ENCODE measurements at places on chromosomes 4 and X. TPM values are rescaled to one million over a fixed set of nuclear protein-coding genes. Genes with fewer than 3 reads are reported as not detected.

DNA sequence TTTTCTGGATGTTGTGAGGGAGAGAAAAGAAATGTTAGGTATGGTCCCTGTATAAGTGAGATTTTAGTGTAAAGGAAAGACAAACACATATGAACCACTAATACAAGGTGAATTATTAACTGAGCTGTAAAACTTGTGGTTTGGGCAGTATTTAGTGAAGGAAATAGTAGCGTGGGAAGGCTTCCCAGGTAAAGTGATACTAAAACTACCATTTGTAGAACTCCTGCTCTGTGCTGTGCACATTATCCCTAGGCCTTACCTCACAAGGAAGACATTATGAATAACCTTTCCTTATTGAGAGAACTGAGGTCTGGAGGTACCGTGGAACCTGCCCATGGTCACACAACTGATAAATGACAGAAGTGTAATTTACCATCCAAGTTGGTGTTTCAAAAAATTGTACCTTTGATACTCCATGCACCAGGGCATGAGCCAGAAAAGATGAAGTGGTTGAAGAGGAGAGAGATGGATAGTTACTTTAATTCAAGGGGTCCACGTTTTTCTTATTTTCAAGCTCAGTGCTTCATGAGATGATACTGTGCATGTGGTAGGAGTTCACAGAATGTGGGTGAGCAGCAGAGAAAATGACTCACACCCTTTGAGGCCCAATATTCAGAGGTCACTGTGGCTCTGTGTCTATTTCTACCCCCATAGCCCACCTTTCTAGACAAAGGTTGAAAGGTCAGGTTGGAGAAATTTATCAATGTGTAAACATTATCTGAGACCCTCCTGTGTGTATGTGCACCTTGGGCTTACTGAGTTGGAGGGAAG is 2.6 kb upstream of the VSIG4 start:
- DNase-seq, result no peak

DNA sequence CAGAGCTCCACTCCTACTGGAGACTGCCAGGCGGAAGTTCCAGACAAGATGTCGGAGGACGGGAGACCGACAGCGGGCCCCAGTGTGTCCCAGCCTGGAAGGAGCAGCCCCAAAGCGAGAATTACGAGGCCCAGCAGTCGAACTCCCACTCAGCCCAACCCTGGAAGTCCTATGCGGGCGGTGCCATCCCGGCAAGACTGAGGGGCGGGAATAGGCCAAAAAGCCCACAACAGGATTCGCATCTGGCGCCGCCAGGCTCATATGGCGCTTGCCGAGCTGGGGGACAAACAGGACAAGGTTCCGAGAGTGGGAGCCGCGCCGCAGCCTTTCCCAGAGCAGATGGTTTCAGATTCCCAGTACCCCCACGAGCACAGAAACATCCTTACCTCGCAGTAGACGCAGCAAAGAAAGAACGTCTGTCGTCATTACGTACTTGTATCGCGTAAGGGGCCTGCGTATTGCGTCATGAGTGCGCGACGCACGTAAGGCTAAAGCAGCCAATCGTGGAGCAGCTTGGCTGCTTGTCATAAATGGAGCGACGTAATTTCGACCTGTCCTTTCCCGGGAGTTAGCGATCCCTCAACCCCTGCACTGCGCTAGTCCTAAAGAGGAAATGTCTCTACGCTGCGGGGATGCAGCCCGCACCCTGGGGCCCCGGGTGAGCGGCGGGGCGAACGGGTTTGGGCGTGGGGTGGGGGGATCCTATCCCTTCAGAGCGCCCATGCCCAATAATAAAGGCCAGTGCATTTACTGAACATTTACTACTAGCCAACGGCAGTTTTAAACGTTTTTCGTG is at the start of the genes LIAS and RPL9:
TSS of gene LIAS (plus strand) at position 552 of the 796 bp plus-strand sequence. CDS start at position 614, 62 bp downstream.
TSS of gene RPL9 (minus strand) at position 418 of the 796 bp plus-strand sequence. CDS start 483 bp downstream, outside the sequence.
- peak; percentile 99 for DNase-seq

- no peak for DNase-seq
Measured at GRCh38 chr4:99833756-99834155, 17.1 kb downstream of the DAPP1 start.

DNA sequence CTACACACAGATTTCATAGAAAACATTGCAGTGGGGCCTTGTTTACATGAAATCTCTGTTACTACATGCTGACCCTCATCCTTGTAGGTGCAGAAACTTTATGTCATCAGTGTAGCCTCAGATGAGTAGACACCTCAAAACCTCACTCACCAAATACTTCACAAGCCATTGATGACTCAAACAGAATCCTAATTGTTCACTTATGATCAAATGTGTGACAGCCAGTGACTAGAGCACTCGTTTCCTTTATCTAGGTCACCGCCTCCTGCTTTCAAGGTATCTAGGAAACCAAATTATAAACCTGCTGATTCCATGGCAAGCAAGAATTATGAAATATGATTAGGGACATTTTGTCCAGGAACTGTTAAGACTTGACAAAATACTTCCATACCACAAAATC is 255.8 kb upstream of the GPRIN3 start:
- DNase-seq, result no peak

DNA sequence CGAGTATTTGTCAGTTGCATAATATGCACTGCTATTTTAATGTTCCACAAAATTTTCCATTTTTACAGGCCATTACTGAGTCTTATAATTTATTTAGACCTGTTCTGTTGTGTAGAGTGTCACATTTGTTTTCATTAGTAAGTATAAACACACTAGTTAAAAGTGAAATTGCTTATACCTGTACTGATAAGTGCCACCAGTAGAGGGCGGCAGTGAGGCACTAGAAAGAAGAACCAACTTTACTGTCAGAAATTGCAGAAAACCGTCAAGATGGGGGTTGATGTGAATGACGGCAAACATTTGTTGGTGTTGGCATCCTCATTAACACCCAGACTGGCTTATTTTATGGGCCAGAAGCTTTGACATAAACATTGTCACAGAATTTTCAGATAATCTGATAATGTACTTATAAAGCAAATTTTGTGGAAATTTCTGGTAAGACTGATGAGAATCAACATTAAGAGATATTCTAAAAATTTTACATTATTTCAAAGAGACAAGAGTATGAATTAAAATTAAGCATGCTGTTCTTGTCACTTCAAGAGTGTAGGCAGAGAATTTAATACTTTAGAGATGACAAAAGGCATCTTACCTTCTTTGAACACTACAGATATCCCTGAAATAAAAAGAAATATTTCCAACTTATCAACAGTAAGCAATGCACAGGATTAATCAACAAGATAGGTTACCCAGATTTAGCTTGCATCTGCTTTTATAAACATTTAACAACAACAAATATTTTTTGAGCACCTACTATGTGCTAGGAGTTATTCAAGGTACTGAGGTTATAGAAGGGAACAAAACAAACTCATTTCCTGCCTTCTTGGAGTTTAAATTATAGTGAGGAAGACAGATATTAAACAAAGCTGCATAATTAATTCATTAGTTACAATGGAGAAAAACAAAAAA is 24.9 kb downstream of the ALPK1 start:
- DNase-seq, result peak; percentile 43

- DNase-seq, result no peak
Measured at GRCh38 chrX:65926095-65927019, 113.5 kb downstream of the VSIG4 start.

GRCh38 chr4:67915400-67915966 is 31.7 kb upstream of the TMPRSS11D start:
- DNase-seq, result no peak

DNA sequence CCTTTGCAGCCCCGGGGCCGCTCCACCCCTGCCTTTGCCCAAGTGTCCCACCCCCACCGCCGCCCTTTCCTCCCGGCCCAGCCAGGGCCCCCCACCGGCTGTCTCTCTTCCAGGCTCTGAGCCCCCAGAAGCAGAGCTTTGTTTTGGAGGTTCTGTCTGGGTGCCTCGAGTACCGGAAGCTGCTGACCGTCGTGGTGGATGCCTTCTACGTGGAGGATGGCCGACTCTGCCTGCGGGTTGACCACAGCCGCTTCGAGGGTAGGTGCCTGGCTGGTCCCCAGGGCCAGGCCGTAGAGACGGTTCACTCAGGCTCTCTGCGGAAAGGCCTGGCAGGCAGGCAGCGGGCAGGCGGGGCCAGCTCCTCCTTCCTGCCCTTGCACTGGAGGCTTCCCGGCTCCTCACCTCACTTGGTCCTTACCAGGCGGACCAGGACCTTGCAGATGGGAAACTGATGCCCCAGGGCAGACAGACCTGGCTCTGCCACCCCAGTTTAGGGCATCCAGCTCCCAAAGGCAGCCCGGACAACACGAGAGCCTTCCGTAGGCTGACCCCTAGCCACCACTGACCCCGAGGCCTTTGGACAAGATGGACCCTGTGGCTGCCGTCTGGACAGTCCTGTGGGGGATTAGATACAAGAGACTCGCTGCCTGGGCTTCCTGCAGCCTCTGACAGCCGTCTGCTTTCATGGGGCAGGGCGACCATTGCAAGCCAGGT is 18.2 kb downstream of the CFAP99 start:
- DNase-seq, result no peak

DNA sequence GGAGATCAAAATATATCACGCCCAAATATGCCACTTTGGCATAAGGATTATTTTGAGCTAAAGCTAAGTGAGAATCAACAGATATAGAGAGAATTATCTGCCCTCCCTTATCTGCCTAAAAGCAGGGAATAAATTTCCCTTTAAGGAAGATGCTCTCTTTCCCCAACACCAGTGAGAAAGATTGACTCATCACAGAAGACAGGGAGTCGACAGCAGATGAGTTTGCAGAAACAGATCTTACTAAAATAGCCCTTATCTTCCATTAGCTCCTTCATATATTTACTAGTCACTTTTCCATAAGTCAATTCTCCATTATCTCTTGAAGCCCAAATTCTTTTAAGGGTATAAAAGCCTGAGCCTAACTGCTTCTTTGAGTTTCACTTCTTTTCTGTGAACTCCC is 156.6 kb downstream of the CAMK2D start:
- DNase-seq, result no peak

- no peak for DNase-seq
Measured at GRCh38 chrX:39760930-39761329, 336.8 kb downstream of the BCOR start.

- DNase-seq, result no peak
Measured at GRCh38 chr4:66564901-66565651, 894.8 kb upstream of the EPHA5 start.

GRCh38 chrX:8731559-8732395 is at the start of gene ANOS1:
Gene ANOS1 (minus strand): TSS chrX:8732137. CDS start chrX:8732036, 101 bp downstream.
- peak; percentile 62 for DNase-seq

- no peak for DNase-seq
Measured at GRCh38 chr4:26157541-26157940, 163.3 kb upstream of the RBPJ start.

GRCh38 chr4:30968926-30969325 is 248.8 kb downstream of the PCDH7 start:
- DNase-seq, result no peak

- peak; percentile 31 for DNase-seq
Measured at GRCh38 chr4:141329174-141329569, 108.5 kb downstream of the ZNF330 start.

DNA sequence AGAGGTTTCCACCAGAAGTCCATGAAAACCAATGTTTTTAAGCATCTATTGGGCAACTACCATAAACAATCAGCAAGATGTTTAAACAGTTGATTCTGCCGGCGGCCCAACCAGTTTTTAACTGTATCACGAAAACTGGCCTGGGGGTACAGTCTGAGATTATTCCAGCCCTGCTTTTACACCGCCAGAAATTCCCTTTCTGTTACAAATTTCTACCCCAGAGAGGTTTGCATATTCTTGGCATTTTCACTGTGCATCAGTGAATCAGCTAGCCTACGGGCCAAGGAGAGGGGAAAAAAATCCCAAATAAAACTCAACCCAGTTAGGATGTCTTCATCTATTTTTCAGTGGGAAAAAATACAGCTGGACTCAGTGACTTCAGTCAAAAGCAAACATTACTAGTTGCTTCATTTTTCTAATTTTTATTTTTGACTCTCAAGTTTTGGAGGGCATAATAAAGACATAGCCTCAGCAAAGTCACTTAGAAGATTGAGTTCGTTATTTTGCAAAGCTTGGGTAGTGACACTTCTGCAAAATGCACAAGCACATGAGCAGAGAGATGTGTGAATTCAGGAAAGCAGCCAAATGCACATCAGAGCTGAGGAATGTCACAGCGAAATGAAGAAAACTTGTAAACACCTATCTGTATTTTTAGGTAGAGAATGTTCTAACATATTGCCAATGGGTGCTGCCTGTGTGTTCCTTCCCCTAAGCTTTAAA is 167.8 kb upstream of the GK2 start:
- DNase-seq, result no peak

DNA sequence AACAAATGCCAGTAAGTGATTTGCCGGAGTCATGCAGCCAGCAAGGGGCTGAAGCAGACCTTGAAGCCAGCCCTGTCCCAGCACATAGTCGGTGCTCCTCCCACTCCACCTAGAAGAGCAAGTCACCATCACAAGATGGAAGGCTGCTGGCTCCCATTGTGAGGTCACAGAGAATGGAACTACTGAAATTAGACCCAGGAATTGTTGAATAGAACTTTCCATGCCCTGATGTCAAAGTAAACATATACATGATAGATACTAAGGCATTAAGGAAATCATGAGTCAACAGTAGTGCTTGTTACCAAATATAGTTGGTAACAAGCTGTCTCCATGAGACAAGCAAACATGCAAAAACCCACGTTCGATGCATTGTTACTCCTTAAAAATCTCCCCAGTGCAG is 177.1 kb upstream of the MID1 start:
- no peak for DNase-seq

GRCh38 chr4:111064342-111064993 is 441.6 kb upstream of the PITX2 start:
- DNase-seq, result no peak

GRCh38 chr4:101857176-101857575 is 66.6 kb downstream of the BANK1 start:
- no peak for DNase-seq

- no peak for DNase-seq
Measured at GRCh38 chr4:154503598-154503997, 12.0 kb upstream of the DCHS2 start.

GRCh38 chrX:69156638-69157037 is 8.6 kb downstream of the PJA1 start:
- DNase-seq, result no peak

- DNase-seq, result no peak
Measured at GRCh38 chr4:184896868-184897715, 71.3 kb upstream of the ACSL1 start.

DNA sequence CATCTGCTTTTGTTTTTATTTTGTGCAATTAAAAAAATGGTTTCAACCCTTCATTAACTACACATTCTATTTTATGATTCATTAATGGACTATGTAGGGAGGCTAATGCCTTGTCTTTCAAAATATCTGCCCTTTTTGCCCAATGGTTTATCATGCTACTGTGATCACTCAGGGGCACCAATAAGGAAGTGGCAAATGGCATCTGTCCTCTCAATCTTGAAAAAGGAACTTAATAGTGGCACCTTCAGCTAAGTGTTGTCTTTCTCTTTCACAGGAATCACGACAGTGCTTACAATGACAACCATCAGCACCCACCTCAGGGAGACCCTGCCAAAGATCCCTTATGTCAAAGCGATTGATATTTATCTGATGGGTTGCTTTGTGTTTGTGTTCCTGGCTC is 57.1 kb downstream of the COMMD8 start:
- DNase-seq, result no peak

Gene SLC10A3
- polyA plus RNA-seq, result 16.8 TPM

Gene MAGIX
- 3.2 TPM for polyA plus RNA-seq

Gene SNCA
- polyA plus RNA-seq, result 57.4 TPM

Gene SRPK3
- 1.2 TPM for polyA plus RNA-seq

Gene CDX4
- polyA plus RNA-seq, result not detected

Gene ADRA2C
- polyA plus RNA-seq, result 0.78 TPM

Gene ATP2B3
- 0.35 TPM for polyA plus RNA-seq

Gene SPATA4
- polyA plus RNA-seq, result 0.80 TPM

Gene MSANTD1
- 0.90 TPM for polyA plus RNA-seq

Gene TREX2
- 1.2 TPM for polyA plus RNA-seq
